ENCODE measurements at places on chromosomes 1 and 21.

DNA sequence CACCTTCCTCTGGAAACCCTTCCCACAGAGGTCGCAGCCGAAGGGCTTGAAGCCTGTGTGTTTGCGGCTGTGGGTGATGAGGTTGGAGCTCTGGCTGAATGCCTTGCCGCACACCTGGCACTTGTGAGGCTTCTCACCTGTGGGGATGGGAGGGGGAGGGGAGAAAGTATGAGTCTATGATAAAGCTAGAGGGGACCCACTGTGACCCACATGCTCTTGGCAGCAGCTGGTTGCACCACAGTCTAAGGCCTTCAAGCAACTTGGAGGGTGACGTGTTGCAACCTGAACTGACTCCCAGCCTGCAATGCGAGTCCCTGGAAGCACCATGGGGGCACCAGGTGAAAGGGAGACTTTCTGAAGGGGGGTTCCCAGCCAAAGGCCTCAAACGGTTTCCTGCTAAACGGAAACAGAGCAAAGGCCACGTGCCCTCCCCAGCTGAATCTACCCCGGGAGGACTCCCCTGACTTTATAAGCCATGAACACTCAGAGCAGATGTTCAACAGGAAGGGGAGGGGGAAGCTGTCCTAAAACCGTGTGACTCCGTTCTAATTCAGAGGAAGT, 10.6 kb downstream of the GFI1 start:
- DNase-seq = no peak

GRCh38 chr1:203216274-203217138, 13.0 kb downstream of the CHIT1 start:
- peak; percentile 76 for DNase-seq

DNA sequence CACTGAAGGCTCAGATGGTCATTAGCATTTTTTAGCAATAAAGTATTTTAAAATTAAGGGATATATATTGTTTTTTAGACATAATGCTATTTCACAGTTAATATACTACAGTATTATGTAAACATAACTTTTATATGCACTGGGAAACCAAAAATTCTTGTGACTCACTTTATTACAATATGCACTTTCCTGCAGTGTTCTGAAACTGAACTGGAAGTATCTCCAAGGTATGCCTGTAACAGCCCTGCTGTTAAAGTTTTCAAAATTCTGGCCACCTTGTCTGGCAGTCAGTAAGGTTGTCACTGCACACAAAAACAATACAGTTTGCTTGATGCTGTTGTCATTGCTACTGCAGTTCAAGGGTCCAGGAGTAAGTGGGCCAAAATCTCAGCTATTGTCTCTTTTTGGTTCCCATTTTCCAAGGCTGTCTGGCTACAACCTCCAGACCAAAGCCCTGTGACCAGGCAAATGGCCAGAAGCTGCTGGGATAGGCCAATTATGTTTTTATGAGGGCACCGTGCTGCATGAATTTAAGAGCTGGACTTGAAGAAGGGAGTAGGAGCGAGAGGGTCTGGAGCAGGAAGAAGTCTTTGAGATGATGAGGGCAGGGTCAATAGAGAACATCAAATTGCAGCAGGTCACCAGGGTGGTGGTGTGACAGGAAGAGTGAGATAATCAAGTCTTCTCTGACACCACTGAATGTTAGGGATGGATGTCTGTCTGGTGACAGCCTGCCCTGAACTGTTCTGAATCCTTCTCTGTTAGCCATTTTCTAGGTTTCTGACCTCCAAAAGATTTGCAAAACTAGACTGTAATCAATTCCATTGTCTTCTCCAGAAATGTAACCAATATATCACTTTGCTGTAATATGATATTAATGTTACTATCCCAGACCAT, 82.3 kb upstream of the CACHD1 start:
- no peak for DNase-seq

GRCh38 chr1:201307760-201308499, 24.6 kb downstream of the PKP1 start:
- DNase-seq = no peak

DNA sequence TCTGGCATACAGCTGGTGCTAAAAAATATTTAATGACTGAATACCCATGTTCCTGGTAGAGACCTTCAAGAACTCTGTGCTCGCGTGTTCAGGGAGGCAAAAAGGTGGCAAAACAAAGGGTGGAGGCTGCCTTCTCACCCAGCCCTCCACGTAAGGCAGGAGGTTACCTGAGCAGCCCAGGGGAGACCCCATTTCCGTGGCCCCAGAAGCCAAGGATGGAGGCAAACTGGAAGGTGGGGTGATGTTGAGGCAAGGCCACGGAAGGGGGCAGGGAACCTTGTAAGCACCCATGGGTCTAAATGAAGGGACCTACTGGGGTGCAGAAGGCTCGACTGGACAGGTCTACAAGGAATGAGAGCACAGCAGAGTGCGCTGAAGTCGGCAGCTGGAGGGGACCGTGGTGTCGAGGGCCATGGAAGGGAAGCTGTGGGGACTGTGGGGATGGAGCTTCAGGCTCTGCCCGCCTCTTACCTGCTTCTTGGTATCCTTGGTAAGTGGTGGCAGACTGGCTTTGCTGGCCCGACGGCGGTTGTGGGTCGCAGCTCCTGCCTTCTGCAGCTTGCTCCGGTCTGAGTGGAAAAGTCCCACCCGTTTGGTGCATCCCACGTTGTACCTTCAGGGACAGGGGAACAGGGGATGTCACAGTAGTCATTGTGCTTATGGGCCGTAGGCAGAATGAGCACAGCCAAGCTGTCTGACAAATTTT, 8.9 kb upstream of the A3GALT2 start:
- no peak for DNase-seq

- DNase-seq = peak; percentile 2
These were observed 30.5 kb downstream of the C1orf216 start for GRCh38 chr1:35688161-35688560.

- DNase-seq = no peak
These were observed 42.6 kb upstream of the ADGRL2 start for GRCh38 chr1:81758181-81758580.

DNA sequence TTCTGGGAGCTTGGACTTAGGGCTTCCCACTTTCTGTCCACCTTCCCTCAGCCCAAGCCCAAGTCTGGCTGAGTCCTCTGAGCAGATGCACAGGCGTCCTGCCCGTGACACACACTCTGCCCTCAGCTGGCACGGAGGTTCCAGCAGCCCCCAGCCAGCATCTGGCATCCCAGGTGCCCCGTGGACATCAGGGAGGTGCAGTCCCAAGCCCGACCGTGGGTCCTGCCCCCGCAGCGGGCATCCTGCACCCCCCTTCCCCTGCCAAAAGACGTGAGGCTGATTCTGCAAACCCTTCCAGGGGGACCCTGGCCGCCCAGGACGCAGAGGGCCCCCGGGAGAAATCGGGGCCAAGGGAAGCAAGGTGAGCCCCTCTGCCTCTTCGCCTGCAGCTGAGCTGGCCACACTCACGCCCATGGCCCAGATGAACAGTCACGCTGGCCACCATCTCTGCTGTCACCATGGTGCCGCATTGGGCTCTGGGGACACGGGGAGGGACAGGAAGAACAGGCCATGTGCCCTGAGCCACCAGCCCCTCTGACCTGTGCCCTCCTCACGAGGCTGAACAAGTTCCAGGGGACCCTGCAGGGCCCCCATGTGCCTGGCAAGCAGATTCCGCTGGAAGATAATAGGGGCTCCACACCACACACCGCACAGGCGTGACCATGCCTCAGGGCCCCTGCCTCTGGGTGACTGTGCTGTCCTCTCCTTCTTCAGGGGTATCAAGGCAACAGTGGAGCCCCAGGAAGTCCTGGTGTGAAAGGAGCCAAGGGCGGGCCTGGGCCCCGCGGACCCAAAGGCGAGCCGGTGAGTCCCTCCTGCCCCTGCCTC, 20.6 kb downstream of the COL6A2 start:
- no peak for DNase-seq

DNA sequence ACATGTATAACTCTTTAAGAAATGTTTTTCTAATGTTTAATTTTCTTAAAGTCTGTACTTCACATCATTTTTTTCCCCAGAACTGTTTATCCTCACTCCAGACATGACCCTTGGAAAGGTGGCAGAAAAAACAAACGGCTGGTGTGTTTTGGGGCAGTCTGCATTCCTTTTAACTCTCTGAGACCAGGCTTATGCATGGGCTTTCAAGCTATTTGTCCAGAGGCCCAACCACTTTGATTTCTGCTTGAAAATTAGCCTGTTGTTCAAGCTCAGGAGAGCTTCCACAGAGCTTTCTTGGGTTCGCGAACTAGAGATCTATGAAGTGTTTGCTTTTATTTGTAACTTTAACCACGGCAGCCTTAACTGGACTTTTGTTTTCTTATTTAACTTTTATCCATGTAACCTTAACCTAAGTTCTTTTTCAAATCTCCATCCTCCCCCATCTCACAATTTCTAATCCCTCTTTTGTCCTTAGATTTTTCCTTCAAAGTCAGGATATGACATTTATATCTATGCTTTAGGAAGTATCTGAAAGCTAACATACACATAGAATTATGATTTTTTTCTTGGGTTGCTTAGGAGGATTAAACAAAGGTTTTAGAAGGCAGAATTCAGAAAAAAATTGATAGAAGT, 111.8 kb downstream of the FGGY start:
- DNase-seq = no peak

DNA sequence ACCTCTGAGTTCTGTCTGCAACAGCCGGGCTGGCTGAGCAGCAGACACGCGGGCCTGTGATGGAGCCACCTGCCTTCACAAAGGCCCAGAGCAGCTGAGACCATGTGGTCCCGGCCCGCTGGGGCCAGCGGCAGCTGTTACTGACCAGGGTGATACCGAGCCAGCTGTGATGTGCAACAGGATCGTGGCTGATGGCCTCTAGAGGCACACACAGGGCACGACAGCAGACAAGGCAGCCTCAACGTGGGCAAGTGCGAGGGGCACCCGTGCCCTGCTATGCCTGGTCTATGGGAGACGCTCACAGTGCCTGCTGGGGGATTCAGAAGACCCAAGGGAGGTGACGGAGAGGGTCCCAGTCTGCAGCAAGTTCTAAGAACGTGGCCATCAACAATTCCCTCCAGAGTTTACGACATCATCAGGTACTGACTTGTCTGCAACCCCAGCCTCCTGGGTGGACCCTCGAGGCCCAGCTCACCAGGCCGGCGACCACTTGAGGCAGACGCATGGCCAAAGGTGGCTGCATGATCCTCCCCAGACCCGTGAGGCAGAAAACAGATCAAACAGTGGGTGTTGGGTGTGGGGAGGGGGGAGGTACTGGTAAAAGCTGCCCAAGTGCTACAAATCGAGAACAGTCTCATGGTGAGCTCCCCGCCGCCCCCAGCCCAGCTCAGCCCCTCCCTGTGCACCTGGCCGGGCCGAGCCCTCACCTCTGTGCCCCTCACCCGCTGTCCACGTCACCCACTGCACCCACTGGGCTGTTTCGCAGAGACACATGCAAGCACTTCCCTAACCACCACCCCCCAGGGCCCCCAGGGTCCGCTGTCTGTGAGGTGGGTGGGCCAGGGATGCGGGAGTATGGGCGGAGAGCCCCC, 6.0 kb downstream of the POFUT2 start:
- no peak for DNase-seq

DNA sequence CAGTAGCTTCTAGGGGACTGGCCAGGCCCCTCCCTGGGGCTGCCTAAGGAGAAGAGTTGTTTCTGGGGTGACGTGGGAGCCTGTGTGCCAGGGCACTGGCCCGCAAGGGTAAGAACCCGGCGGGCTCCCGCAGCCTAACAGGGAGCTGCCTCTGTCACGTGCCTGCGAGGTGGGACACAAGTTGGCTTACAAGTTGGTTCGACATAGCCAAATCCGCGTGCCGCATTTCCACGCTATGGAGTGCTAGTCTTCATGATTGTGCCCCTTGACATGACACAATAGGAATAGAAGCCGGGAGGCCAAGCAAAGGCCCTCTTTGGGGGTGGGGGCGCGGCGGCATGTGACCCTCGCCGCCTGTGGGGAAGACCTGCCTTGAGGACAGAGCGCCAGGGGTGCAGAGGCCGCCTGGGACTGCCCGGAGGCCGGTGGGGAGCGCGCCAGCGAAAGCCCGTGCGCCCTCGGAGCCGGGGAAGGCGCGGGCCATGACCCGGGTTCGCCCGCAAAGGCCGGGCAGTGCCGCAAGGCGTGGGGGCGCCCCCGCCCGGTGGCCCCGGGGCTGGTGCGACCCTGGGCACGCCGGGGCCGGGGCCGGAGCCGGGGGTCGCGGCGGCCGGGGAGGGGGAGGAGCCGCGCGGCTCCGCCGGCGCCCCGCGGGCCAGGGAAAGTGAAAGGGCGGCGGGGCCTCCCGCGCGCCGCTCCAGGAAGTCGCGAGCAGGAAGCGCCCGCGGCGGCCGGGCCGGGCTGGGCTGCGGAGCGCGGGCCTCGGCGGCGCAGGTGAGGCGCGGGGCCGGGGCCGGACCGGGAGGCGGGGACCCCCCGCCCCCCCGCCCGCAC, at the start of gene SLC37A1:
Gene SLC37A1, plus strand, starts transcription at position 702 of the 834 bp plus-strand sequence. CDS start 4,603 bp downstream, outside the sequence.
- no peak for DNase-seq

DNA sequence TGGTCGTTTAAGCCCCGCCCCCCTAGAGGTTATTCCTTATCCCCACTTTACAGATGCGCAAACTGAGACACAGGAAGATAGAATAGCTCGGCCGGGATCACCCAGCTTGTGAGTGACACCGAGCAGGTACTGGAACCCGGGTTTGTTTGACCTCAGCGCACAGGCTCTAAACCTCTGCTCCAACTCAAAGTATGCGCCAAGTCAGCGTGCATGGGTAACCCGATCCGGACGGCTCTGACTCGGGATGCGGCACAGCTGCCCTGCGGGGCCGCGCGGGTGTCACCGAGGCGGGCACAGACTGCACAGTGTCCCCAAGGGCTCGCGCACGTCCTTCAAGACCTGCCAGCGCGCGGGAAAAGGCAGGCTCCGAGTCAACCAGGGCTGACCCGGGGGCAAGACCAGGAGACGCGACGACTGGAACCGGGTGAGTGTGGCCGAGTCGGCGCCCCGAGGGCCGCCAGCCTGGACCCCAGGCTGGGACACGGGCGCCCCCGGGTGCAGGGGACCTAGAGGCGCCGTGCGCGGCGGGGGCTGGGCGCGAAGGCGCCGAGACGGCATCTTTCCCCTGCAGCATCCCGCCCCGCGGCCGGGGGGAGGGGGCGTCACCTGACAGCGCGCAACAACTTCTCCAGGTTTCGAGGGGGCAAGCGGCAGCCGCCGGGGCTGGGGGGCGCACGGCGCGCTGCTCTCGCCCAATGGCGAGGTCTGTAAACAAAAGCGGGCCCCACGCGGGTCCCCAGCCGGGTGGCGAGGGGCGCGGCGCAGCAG, 101.9 kb upstream of the SOD1 start:
- no peak for DNase-seq

GRCh38 chr1:232249861-232250777, 379.8 kb downstream of the SIPA1L2 start:
- DNase-seq = no peak

DNA sequence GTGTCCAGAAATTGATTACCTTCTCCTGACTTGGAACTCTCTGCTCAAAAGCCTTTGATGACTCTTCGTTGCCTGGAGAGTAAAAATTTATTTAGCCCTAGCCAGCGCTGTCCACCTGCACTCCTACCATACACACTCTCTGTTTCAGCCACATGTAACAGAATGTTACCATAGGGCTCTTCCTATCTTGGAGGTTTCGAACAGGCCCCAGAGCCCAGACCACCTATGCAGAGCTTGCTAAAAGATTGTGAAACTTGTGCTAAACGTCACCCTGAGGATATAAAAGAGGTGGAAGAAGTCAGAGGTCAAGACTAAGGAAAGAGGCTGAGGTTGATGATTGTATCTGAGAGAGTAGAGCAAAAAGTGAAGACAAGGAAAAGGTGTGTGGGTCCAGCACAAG, 237.0 kb upstream of the HOOK1 start:
- no peak for DNase-seq
